Vagina (tissue), 2 donors: ENCODE measurements at places on chromosomes 2 and 18.
A peak's percentile ranks its signal among the peaks of the same experiment; 100 is the strongest.

- DNase-seq = no peak
Observed at GRCh38 chr2:221212105-221212504, 360.0 kb downstream of the EPHA4 start.

- peak; percentile 60 for DNase-seq
Observed at GRCh38 chr2:127170021-127170420, 50.1 kb downstream of the CYP27C1 start.

DNA sequence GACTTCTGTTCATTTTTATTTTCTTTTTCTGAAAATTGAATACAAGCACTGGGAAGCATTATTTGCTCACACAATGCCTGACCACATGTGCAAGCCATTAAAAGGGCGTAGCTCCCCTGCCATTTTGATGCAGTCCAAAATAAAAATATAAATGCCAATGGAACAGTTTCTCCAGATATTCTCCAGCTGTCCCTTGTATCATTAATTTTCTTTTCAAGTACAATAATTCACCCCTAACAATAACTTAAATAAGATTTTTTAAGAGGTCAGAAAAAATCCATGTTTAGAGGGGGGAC is 168.0 kb downstream of the TMEFF2 start:
- no peak for DNase-seq

DNA sequence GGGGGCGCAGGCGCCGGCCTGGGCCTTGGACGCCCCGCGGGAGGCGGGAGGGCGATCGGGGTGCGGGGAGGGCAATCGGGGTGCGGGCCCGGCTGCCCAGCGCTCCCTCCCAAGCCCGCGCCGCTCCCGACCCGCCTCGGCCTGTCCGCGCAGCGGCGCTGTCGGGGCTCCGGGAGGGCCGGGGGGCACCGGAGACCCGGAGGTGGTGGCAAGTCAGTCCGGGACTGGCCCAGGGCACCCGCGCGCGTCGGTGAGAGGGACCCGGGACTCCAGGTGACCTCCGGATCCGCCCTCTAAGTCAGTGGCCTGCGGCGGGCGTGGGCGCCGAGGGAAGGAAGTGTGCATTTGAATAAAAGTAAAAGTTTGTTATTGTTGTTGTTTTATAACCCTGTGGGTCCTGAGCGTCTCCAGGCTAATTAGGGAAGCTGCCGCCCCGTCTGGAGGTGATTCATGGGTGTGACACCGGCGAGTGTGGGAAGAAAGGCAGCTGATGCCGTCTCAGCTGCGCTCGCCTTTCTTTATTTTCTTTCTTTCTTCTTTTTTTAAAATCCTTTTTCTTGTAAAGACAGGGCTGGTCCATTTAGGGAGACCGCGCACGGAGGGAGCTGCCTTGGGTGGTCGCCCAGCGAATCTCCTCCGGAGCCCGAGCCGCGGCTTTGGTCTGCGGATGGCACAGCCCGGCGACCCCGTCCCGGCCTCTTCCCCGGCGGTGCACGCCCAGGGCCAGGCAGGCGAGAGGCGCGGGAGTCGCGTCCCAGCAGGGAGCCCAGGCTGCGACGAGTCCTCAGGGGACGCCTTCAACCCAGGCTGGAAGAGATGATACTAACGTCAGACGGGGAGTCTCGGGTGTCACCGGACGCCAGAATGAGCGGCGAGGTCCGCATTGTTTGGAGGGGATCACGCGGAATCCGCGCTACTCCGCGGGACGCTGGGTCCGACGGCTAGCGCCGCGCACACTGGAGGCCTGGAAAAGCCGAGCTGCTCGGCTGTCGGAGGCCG is 627 bp upstream of the CRACDL start:
- DNase-seq = no peak

DNA sequence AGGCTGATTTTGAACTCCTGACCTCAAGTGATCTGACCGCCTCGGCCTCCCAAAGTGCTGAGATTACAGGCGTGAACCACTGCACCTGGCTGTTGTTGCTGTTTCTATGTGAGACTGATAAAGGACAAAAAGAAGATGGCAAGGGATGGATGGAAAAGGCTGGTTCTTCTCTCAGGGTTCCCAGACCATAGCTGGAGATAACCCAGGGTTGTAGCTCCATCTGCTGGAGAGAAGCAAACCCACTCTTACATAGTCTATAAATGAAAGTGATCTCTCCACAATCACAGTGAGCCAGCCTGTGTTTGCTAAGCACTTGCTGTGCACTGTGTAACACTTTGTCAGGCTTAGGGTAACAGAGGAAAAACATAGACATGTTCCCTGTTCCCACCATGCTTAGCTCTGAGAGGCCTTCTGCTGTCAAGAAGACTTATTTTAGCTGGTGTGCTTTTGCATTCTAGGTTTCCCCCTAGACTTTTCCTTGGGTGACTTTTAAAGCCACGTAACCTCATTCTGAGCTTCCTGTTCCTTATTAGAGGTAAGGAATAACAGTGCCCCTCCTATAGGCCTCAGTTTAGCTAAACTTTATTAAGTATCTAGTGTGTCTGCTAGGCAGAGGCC is 49.7 kb downstream of the LIMS1 start:
- no peak for DNase-seq

- DNase-seq = no peak
Observed at GRCh38 chr2:23157812-23158211, 227.2 kb upstream of the KLHL29 start.

DNA sequence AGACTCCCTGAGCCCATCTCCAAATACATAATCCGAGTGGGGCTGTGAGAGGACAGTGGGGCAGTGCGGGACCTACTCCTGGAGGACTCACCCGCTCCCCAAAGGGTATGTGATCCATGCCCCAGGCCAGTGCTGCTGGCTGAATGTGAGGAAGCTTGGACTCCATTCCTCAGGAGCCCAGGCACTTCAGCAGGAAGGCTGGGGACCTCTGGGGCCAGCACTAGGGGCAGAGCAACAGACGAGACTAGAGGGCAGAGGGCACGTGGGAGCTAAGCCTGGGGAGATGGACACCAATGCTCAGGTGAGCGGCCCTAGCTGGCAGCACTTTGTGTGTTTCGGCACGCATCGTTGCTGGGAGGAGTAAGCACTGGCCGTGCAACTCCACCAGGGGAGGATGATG is 84.9 kb downstream of the MALT1 start:
- peak; percentile 55 for DNase-seq

GRCh38 chr2:160220545-160221009 is 20.5 kb upstream of the ITGB6 start:
- DNase-seq = no peak

GRCh38 chr2:213149294-213149875 is 2.0 kb downstream of the IKZF2 start:
- no peak for DNase-seq

DNA sequence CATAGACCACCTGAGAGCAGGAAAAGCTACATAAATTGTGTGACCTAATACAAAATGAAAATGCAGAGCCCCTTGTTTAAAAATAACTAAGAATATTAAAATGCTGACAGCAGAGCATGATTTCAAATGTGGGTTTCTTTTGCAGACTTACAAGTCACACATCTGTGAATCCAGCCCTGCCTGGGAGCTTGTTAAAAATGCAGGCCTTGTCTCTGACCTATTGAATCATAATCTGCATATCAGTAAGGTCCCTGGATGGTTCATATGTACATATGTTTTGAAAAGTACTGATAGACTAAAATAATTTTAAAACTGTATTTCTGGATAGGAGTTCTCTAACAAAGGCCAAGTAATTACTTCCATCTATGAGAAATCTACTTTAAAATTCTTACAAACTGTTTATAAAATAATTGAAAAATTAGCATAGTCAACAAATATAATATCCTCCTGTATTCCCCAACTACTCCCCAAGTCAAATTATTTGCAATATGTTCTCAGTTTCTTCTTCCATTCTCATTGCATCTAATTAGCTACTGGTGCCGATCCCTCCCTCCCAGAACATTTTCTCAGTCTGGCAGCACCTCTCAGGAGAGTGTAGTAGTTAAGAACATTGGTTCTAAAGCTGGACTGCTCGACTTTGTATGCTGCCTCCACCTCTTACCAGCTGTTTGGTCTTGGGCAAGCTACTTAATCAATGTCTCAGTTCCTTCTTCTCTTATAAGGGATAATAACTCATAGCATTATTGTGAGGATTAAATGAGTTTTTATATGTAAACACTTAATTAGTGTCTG is 1040.4 kb upstream of the CDH2 start:
- DNase-seq = no peak

GRCh38 chr18:57311472-57311871 is 40.9 kb upstream of the ST8SIA3 start:
- DNase-seq = no peak

- no peak for DNase-seq
Observed at GRCh38 chr2:63975437-63976124, 43.6 kb downstream of the VPS54 start.
